Karpas-422 (cell line): ENCODE measurements at places on chromosomes 1 and 21. TPM values are rescaled to one million over a fixed set of nuclear protein-coding genes. Genes with fewer than 3 reads are reported as not detected.

GRCh38 chr1:199774433-199775089 lies 252.9 kb upstream of the NR5A2 start:
- H3K4me1 ChIP-seq = no peaks in the 10 kb centered on the region
- no peak for DNase-seq
- no peak overlapping the region for H3K27ac ChIP-seq
- no peak overlapping the region for H3K4me3 ChIP-seq
- H3K36me3 ChIP-seq = no peaks in the 10 kb centered on the region

DNA sequence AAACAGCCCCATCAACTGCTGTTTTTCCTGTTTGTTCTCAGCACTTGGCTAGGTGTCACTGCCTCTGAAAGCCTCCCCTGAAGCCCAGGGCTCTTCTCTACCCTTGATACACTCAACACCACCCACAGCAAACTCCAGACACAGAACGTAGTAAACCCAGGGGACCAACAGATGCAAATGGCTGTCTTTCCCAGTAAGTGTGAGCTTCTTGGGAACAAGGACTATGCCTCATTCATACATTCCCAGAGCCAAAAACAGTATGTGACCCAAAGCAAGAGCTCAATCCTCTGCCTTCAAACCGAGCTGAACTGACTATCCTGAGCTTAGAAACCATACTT lies 4.4 kb downstream of the LBR start:
- H3K36me3 ChIP-seq = peaks cover 28% of the 10 kb centered on the region; the same call in 1 of the 2 replicates
- H3K4me3 ChIP-seq = no peak overlapping the region
- H3K27me3 ChIP-seq = no peaks in the 10 kb centered on the region
- 0 out of 2 replicates have a peak overlapping the region, but pooled peaks have one; percentile 19 for H3K27ac ChIP-seq
- no peak for DNase-seq
- peaks cover 32% of the 10 kb centered on the region for H3K4me1 ChIP-seq

- peak overlapping the region; percentile 49 for H3K4me3 ChIP-seq
- peak overlapping the region; percentile 84 for H3K27ac ChIP-seq
- H3K36me3 ChIP-seq = peaks cover 17% of the 10 kb centered on the region; the same call in 1 of the 2 replicates
- H3K27me3 ChIP-seq = no peaks in the 10 kb centered on the region
- H3K4me1 ChIP-seq = peaks cover 61% of the 10 kb centered on the region
Observed at GRCh38 chr1:32336591-32336932, 529 bp upstream of the MARCKSL1 start.

DNA sequence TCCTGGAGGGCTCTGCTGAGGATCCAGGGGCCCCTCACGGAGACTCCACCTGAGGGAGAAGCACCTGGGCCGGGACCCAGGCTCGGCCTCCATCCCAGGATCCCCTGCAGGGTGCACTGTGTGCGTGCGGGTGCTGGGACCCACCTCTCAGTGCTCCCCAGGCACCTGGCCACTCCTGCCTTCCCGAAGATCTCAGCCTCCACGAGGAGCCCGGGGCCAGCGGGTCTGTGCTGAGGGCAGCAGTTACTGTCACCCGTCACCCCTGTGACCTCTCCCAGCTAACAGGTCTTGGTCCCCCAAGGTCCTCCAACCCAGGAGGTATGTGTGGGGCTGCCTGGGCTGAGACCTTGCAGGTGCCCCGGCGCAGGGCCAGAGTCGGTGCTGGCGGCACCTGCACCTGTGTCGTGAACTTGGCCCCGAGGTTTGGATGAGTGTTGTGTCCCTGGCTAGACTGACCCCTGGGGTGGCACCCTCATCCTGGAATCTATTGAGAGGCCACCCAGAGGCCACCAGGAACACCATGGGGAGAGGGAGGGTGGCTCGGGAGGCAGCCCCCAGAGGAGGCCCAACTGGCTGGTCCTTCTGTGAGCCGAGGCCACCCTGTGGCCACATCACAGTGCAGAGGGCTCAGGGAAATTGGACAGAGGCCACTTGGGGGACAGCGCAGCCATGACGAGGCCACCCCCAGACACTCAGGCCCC lies 17.7 kb downstream of the MORN1 start:
- H3K4me1 ChIP-seq = peaks cover 12% of the 10 kb centered on the region
- no peaks in the 10 kb centered on the region for H3K36me3 ChIP-seq
- no peak overlapping the region for H3K4me3 ChIP-seq
- H3K27me3 ChIP-seq = no peaks in the 10 kb centered on the region
- no peak for DNase-seq
- no peak overlapping the region for H3K27ac ChIP-seq

DNA sequence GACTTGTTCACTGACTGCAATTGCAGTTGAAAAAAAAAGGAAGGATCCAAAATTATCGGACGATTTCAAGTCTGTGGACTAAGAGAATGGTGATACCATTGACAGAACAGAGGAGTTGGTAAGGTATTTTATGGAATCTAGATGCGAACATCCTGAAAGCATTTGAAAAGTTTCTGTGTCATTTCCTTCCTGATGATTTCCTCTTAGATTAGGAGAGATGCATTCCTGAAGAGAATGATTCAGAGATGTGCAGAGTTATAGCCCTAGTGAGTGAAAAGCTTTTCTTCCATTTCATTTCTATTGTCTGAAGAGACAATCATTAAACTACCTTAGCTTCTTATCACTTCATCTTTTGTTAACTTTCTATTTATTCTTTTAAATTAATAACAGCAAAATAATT lies 200.0 kb downstream of the KCNK2 start:
- no peak overlapping the region for H3K27ac ChIP-seq
- no peaks in the 10 kb centered on the region for H3K4me1 ChIP-seq
- DNase-seq = no peak
- no peak overlapping the region for H3K4me3 ChIP-seq

DNA sequence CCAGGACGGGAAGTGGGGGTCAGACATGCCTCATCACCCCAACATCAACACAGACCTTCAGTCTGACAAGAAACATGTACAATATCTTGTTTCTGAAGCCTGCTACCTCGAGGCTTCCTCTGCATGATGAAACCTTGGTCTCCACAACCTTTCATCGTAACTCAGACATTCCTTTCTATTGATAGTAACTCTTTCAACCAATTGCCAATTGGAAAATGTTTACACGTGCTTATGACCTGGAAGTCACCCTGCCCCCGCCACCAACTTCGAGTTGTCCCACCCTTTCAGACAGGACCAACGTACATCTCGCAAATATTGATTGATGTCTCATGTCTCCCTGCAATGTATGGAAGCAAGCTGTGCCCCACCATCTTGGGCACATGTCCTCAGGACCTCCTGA lies 159.5 kb downstream of the ETS2 start:
- H3K27ac ChIP-seq = no peak overlapping the region
- no peaks in the 10 kb centered on the region for H3K27me3 ChIP-seq
- H3K4me3 ChIP-seq = no peak overlapping the region
- DNase-seq = no peak
- no peaks in the 10 kb centered on the region for H3K36me3 ChIP-seq

DNA sequence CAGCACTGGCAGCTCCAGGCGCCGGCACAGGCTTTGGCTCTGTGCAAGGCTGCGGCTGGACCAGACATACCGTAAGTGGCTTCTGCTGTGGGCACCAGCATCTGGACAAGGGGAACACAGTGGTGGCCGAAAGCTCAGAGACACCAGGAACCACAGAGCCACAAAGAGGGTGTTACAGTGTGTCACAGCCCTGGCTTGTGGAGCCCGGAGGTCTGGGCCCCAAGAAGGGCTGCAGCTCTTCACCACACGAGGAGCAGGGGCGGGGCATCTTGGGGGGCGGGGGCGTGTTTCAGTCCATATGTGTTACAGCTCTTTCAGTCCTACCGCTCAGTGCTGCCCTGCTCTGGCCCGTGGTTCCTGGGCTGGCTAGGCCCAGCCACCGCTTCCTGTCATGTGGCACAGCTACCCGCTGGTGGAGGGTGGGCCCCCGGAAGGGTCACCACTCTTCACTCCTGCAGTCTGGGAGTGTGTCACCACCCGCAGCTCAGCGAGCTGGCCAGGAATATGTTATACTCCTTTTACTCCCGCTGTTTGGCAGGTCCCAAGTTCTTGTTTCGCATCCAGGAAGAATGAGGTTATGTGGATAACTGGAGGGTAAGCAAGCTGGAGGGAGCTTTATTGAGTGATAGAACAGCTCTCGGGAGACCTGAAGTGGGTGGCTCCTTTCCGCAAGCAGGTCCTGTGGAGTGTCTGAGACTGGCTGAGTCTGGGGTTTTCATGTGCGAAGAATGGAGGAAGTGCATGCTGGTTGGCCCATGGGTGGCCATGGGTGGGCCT lies 3.3 kb upstream of the LSM10 start:
- H3K4me1 ChIP-seq = peaks cover 43% of the 10 kb centered on the region
- no peaks in the 10 kb centered on the region for H3K27me3 ChIP-seq
- H3K36me3 ChIP-seq = no peaks in the 10 kb centered on the region
- H3K4me3 ChIP-seq = peak overlapping the region; percentile 83
- H3K27ac ChIP-seq = peak overlapping the region; percentile 87

- no peaks in the 10 kb centered on the region for H3K36me3 ChIP-seq
- no peak overlapping the region for H3K27ac ChIP-seq
- no peaks in the 10 kb centered on the region for H3K4me1 ChIP-seq
- DNase-seq = no peak
- H3K27me3 ChIP-seq = no peaks in the 10 kb centered on the region
Observed at GRCh38 chr1:204130981-204131892, 20.6 kb downstream of the ETNK2 start.

GRCh38 chr1:33032126-33032869 lies 4.4 kb downstream of the AK2 start:
- no peak overlapping the region for H3K27ac ChIP-seq
- DNase-seq = no peak
- H3K27me3 ChIP-seq = no peaks in the 10 kb centered on the region
- H3K36me3 ChIP-seq = peaks cover 27% of the 10 kb centered on the region

- no peak overlapping the region for H3K27ac ChIP-seq
- H3K36me3 ChIP-seq = no peaks in the 10 kb centered on the region
- H3K4me1 ChIP-seq = no peaks in the 10 kb centered on the region
- H3K4me3 ChIP-seq = no peak overlapping the region
- no peak for DNase-seq
Observed at GRCh38 chr1:152026895-152027294, 9.9 kb downstream of the S100A11 start.

The THEM5 gene
- total RNA-seq = not detected in 2 replicates

The SPTA1 gene
- not detected in 2 replicates for total RNA-seq

The ATP6V1G3 gene
- not detected in 2 replicates for total RNA-seq

The OR2T2 gene
- not detected in 2 replicates for total RNA-seq

The HPDL gene
- total RNA-seq = not detected in 2 replicates

The LCK gene
- 12.0 and 26.1 TPM in 2 replicates for total RNA-seq

The SPRTN gene
- 17.4 and 18.9 TPM in 2 replicates for total RNA-seq

The PLPPR5 gene
- total RNA-seq = not detected in 2 replicates
